Effector memory CD8-positive, alpha-beta T cell (primary cell): ENCODE measurements at places on chromosomes 1 and 21.

- peak; percentile 31 for DNase-seq
Measured at GRCh38 chr1:25641931-25642573, 25.5 kb downstream of the MAN1C1 start.

GRCh38 chr21:33434770-33435360 is 31.7 kb downstream of the IFNGR2 start:
- no peak for DNase-seq

DNA sequence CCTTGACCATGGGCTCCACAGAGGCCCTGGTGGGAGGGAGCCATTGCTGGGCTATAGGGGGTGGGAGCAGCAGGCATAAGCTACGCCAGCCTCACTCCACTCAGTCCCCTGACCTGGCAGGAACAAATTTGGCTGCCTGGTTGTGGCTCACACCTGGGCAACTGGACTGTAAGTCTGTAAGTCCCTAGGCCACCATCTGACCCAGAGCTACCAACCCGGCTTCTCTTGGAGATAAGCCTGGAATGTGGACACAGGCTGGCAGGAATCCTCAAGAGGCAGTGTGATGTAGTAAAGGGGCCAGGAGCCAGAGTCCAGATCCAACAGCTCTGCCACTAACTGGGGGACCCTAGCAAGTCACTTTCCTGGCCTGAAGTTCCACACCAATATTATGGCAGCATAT is 11.4 kb downstream of the NCF2 start:
- DNase-seq, result no peak

- peak; percentile 53 for DNase-seq
Measured at GRCh38 chr1:109277434-109278204, 5.3 kb downstream of the PSRC1 start.

- no peak for DNase-seq
Measured at GRCh38 chr1:207217778-207218511, 103.5 kb upstream of the CD55 start.

DNA sequence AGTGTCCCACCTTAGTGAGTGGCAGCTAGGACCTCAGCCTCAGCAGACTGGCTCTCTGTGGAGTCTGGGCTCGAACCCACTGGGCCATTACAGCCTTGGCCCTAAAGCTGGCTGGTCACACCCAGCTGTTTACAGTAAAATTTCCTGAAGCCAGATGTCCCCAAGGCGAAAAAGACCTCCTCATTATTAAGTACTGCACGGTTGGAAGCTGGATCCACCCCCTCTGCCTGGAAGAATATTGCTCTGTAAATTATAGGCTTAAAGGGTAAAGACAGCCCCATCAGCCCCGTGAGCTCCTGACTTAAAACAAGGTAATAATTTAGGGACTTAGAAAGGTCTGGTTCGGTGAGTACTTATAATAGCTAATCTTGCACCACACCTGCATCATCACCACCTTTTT is 30.3 kb upstream of the TMEM51 start:
- DNase-seq, result no peak

GRCh38 chr1:144551543-144552424 is 40.9 kb upstream of the PPIAL4F start:
- DNase-seq, result peak; percentile 57

GRCh38 chr1:53089478-53090226 is 27.6 kb downstream of the PODN start:
- DNase-seq, result no peak

DNA sequence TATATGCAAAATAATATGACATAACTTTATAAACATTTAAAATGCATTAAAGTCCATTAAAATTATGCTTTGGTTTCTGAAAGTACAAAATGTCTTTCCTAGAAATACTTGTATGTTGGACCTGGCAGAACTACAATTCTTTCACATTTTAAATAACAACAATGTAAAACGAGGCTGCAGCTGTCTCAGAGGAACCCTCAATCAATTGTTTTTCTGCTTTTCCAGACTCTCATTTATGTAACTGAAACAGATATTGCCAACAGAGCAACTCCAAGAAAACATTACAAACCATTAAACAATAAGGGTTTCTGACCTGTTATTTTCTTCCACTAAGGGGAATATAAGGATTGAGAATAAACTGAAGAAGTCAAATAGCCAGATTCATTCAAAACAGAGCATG is 1193.4 kb downstream of the NCAM2 start:
- DNase-seq, result no peak

DNA sequence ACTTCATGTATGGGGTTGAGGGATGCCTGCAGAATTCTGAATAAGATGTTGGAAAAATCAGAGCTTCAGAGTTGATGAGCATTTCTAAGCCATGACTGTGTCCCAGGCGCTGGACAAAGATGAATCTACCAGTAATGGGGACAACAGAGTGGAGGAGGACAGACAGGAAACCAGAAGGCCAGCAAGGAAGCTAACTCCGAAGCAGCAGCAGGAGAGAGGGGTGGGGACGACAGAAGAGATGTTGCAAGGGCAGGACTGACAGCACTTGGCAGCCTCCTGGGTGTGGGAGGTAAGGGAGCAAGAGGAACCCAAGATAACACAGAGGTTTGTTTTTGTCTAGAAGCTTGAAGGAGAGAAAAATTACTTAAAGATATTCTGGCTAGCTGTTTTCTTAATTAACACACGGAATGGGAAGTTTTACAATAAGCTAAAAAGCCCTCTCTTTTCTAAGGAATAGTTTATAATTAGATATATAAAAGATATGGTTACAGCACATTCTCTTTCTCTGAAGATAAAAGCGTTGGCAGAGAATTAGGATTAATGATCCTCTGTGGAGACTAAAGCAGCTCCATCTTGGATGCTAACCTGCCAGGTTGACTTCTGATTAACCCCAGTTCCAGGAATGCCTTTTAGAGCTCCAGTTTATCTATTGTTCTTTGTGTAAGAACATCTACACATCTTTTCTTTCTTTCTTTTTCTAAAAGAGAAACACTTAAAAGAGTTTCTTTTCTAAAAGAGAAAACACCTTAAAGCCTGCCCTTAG is 92.7 kb downstream of the TENT5C start:
- no peak for DNase-seq

GRCh38 chr1:230189341-230189740 is 122.3 kb downstream of the GALNT2 start:
- no peak for DNase-seq

GRCh38 chr1:214326406-214326805 is 45.4 kb downstream of the SMYD2 start:
- DNase-seq, result no peak

GRCh38 chr1:157566484-157567300 is 14.4 kb upstream of the FCRL5 start:
- no peak for DNase-seq

DNA sequence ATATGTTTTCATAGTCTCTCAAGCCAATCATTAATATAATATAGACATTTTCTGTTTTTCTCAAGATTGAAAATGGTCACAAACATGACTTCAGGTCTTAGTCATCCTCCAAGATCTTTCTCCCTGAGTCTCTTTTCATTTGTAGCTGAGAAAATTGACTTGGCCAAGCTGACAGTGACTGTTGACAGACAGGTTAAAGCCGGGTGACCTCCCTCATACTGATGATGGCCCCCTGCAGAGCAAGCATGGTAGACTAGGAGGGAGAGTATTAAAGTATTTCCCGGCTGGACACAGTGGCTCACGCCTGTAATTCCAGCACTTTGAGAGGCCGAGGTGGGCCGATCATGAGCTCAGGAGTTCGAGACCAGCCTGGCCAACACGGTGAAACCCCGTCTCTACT is 6.8 kb upstream of the KIAA1614 start:
- DNase-seq, result no peak

DNA sequence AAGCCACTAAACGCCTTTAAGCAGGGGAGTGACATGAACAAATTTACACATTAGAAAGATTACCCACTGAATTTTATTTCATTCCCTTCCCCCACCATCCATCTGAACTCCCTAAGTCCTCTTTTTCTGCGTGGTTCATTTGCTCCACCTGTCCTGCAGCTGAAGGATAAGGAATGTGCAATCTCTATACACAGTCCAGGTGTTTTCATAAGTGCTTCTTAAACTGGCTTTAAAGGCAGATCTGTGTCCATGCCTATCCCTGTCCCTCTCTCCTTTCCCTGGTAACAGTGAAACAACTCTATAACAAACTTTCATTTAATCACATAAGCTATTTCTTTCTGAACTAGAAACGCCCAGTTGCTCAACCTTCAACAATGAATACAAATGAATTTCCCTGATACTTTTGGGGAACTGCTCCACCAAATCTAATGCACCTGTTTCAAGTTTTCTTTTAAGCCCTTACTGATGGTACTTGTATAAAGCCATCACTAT is 8.4 kb downstream of the GSTM3 start:
- DNase-seq, result no peak

DNA sequence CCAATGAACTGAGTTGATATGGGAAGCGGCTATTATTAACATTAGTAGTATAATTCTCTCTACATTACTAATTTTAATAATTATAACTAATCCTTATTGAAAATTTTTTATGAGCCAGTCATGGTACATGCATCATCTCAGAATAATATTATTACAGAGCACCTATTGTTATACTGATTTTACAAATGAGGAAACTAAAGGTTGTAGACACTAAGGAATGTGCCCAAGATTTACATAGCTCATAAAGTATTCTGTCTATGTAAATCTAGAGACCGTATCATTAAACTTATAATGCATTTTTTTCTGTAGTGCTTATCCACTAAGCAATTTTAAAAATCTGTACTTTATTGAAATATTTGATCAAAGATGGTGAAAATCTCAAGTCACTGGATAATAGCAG is 825.9 kb downstream of the PLA2G4A start:
- no peak for DNase-seq

GRCh38 chr1:181430015-181430885 is 53.1 kb upstream of the CACNA1E start:
- DNase-seq, result no peak

- DNase-seq, result no peak
Measured at GRCh38 chr1:227950735-227951346, 3.1 kb upstream of the WNT9A start.

DNA sequence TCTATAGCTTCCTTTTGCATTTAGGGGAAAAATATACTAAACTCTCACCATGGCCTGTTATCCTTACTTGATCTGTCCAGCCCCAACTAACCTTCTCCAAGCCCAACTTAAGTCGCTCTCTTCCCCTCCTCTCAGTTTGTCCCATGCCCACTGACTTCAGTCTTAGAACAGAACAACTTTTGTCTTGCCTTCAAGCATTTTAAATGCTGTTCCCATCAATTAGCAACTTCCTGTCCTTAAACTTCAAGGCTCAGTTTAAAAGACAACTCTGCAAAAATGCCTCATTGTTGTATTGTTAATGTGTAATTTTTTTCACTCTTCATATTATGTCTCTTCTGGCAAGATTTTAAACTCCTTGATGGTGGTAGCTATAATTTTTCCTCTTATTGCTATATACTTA is 526.9 kb downstream of the NEGR1 start:
- no peak for DNase-seq

- no peak for DNase-seq
Measured at GRCh38 chr1:236063919-236064673, 794 bp downstream of the NID1 start.

- no peak for DNase-seq
Measured at GRCh38 chr21:37430184-37430821, 63.7 kb downstream of the DYRK1A start.

GRCh38 chr1:205934788-205935187 is 8.5 kb downstream of the SLC26A9 start:
- DNase-seq, result no peak

DNA sequence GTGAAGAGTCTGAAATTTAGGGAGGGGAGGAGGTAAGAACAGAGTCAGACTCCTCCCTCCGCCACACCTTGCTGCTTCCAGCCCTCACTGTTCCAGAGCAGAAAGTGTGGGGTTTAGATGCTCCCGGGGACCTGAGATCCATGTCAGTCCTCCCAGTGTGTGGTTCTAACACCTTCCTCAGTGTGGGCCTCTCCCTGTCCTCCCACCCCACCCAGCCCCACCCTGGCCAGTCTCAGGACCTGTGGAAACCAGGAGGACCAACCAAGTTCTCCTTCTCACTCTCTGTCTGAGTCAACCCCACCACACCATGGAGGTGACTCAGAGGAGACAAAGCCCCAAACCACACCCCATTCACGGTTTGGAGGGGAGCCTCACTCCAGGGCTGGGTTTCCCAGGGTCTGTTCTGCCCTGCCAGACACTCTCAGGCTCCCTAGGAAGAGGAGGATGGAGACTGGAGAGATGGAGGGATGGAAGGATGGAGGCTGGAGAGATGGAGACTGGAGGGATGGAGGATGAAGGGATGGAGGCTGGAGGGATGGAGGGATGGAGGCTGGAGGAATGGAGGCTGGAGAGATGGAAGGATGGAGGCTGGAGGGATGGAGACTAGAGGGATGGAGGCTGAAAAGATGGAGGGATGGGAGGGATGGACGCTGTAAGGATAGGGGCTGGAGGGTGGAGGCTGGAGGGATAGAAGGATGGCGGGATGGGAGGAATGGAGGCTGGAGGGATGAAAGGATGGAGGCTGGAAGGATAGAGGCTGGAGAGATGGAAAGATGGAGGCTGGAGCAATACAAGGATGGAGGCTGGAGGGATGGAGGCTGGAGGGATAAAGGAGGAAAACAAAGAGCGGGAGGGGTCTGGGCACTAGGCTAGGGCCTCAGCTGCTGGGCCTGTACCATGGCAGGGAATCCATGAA is 100.9 kb upstream of the RUNX3 start:
- DNase-seq, result peak; percentile 64

- DNase-seq, result no peak
Measured at GRCh38 chr1:182698971-182699370, 14.6 kb upstream of the RGS8 start.

- DNase-seq, result no peak
Measured at GRCh38 chr1:115544131-115544530, 97.6 kb upstream of the VANGL1 start.

DNA sequence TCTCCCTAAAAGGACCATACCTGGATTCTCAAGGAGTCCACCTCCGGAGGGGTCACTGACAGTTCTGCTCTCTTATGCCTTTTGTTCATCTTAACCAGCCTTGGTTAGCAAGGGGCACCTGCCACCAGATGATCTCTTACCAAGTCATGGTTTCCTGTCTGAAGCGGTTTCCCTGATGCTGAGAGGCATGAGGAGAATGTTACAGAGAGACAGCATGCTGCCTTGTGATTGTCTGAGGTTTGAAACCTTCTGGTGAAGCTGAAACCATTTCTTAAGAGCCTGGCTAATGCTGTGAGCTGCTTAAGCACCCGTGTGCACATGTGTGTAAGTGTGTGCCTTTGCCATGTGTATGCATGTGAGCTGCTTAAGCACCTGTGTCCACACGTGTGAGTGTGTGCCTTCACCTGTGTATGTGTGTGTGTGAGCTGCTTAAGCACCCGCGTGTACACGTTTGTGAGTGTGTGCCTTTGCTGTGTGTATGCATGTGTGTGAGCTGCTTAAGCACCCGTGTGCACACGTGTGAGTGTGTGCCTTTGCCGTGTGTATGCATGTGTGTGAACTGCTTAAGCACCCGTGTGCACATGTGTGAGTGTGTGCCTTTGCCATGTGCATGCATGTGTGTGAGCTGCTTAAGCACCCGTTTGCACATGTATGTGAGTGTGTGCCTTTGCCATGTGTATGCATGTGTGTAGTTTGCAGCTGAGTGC is 136.4 kb upstream of the COL6A1 start:
- DNase-seq, result no peak

- no peak for DNase-seq
Measured at GRCh38 chr21:46035809-46036695, 54.5 kb downstream of the COL6A1 start.

- DNase-seq, result no peak
Measured at GRCh38 chr1:235168375-235168774, 7.3 kb upstream of the RBM34 start.

- no peak for DNase-seq
Measured at GRCh38 chr1:54803761-54804470, 2.8 kb upstream of the TTC22 start.

- no peak for DNase-seq
Measured at GRCh38 chr1:31505911-31506497, 70.3 kb upstream of the TINAGL1 start.
